Breast epithelium (tissue), 4 donors: ENCODE measurements at places on chromosomes 1 and 21. TPM values are rescaled to one million over a fixed set of nuclear protein-coding genes. Genes with fewer than 3 reads are reported as not detected.

DNA sequence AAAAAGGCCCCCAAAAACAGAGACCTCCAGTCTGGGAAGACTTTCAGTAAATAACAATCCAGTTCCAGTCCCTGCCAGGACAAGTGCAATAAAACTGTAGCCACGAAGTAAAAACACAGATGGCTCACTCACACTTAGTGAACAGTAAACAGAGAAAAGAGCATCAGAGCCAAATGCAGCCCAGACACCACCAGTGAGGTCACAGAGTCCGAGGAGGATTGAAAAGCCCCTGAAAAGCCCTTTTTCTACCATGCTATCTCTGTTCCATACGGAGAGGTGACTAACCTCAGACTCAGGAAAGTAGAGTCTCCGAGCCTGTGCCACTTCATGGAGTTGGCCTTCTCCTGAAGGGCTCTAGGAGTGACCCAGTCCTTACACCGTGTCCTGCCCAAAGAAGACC is 84.5 kb downstream of the COLGALT2 start:
- H3K27me3 ChIP-seq: no peaks in the 10 kb centered on the region
- H3K36me3 ChIP-seq: no peaks in the 10 kb centered on the region
- DNase-seq: no peak
- H3K27ac ChIP-seq: no peak overlapping the region

GRCh38 chr21:14058566-14058965 is 152.2 kb downstream of the LIPI start:
- no peak for DNase-seq
- H3K27ac ChIP-seq: no peak overlapping the region
- H3K4me3 ChIP-seq: no peak overlapping the region
- H3K36me3 ChIP-seq: no peaks in the 10 kb centered on the region

Gene PEAR1
- 15.1 TPM for total RNA-seq

Gene PTGFRN
- 10.6 TPM for total RNA-seq

DNA sequence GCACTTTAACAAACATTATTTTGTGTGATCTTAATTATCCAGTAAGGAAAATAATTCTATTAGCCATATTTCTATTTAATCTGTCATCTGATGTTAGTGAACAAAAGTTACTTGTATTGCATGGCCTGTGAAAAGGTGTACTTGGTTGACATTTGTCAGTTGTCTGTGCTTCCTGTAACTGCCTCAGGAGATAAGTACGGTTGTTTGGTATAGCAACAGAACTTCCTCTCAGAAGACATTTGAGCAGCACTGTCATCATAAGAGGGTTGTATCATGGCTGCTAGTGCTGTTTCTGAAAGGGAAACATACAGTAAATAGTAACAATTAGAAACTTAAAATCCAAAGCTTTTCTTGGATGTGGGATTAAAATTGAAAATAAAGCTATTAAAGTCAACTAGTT is 3.4 kb downstream of the BLZF1 start:
- no peak overlapping the region for H3K4me3 ChIP-seq
- H3K27ac ChIP-seq: no peak overlapping the region
- H3K36me3 ChIP-seq: no peaks in the 10 kb centered on the region
- DNase-seq: no peak

DNA sequence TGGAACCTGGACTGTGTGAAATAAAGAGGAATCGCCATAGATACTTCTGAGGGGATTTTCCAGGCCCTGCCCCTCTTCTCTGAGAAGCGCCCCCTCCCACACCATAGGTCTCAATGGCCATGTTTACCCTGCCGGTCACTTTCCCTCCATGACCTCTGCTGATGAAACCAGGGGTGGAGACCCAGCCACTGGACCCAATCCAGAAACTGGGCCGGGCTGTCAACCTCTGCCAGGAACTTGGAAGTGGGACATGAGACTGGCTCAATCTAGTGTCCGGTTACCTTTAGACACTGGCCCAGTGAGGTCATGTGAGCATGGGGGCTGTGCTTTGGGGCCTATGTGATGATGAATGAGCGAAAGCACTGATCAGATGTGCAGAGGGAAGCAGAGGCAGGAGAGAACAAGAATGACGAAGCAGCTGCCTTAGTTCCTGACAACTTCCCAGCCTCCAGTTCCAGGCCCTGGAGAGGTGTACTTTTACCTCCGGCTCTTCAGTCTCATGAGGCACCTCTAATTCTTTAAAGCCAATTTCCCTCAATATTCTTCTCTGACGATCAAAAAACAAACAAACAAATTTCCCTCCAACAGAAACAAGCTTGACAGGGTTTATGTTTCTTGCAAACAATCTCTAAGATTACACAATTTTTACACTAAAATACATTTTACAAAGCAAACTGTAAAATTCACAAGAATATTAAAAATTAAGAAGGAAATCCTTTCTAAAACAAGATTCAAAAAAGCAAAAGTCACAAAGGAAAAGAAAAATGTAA is 4.9 kb downstream of the ASAP3 start:
- no peaks in the 10 kb centered on the region for H3K36me3 ChIP-seq
- H3K27me3 ChIP-seq: no peaks in the 10 kb centered on the region
- H3K27ac ChIP-seq: peak overlapping the region; percentile 46
- peak; percentile 78 for DNase-seq

DNA sequence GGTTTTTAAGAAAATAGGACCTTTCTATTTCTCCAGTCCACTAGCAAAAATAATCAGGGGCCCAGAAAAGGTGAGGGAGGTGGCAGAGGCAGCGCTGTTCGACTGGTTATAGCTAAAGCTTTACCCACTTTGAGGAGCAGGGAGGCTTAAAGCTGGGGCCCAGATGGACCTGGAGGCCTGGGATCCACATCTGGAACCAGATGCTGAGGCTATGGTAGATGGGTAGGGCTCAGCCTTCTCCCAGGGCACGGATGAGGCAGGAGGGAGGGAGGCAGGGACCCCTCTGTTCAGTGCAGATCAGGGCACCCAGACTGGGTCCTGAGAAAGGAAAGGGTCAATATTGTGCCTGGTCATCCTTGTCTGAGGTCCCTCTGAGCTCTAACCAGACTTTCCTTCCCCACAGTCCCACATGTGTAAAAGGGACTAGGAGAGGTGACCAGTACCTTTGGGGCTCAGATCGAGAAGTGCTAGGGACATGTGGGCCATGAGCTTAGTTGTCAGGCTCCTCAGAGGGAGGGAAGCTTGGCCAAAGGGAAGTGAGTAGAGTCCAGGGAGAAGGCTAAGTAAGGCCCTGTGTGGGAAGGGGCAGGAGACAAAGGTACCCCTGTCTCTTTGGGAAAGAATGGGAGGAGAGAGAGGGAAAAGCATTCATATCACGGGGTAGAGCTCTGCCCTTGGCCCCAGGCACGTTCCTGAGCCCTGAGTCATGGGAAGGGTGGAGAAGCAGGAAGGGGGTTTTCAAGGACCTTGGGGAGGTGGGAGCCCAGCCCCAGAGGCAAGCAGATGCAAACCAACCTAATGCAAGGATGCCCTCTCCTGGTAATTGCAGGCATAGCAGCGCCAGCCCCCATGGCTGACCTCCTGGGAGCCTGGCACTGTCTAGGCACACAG is 15.4 kb downstream of the LMNA start:
- no peaks in the 10 kb centered on the region for H3K27me3 ChIP-seq
- H3K27ac ChIP-seq: peak overlapping the region; percentile 98
- peak; percentile 96 for DNase-seq

DNA sequence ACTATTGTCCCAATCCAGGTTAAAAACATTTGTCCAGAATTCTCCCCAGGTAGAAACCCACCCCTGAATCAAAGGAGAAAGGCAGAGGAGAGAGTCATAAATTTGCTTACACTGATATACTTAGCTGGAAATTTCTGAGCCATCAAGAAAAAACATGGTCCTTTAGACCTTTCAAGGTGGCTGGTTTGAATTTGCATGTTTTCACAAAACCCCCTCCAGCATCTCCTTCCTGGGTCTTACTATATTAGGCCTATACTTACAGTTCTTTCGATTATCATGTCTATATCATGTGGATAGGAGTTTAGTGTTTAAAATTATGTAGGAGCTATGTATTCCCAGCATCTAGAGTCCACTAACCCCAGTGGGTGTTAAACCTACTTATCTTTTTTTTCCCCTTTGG is 178.2 kb downstream of the PLPP3 start:
- no peaks in the 10 kb centered on the region for H3K27me3 ChIP-seq
- DNase-seq: no peak
- H3K27ac ChIP-seq: no peak overlapping the region
- H3K4me3 ChIP-seq: no peak overlapping the region

Gene C1orf167
- 1.3 TPM for total RNA-seq

DNA sequence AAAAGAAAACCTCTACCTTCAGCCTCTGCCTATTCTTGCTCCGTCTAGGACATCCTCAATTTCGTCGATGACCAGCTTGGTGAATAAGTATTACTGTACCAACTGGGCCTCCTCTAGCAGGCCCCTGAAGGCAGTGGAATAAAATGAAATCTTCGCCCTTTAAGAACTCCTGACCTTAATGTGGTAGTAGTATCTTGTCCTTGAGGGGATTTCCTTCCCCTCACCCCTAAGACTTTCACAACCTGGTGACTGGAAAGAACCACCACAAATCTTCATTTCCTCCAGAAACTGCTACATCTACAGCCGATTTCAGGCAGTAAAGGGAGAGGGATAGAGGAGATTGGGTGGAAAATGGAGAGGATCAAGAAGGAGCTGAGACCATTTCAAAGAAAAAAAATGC is 1.6 kb upstream of the HAX1 start:
- DNase-seq: no peak
- H3K4me1 ChIP-seq: peaks cover 4% of the 10 kb centered on the region
- no peak overlapping the region for H3K4me3 ChIP-seq
- no peaks in the 10 kb centered on the region for H3K36me3 ChIP-seq
- no peaks in the 10 kb centered on the region for H3K27me3 ChIP-seq

Gene PLA2G2C
- not detected for total RNA-seq

GRCh38 chr21:42633858-42634257 is 19.6 kb upstream of the PDE9A start:
- H3K27me3 ChIP-seq: no peaks in the 10 kb centered on the region
- DNase-seq: no peak
- H3K27ac ChIP-seq: no peak overlapping the region
